ENCODE measurements at places on chromosomes 12 and 14.

GRCh38 chr12:87529413-87529812 is 499.8 kb downstream of the C12orf50 start:
- no peak for DNase-seq

- peak; percentile 19 for DNase-seq
Measured at GRCh38 chr12:52191841-52192791, at the start of gene KRT80. Gene KRT80, minus strand, starts transcription at chr12:52192014. Its CDS starts 112 bp downstream, at chr12:52191902.

DNA sequence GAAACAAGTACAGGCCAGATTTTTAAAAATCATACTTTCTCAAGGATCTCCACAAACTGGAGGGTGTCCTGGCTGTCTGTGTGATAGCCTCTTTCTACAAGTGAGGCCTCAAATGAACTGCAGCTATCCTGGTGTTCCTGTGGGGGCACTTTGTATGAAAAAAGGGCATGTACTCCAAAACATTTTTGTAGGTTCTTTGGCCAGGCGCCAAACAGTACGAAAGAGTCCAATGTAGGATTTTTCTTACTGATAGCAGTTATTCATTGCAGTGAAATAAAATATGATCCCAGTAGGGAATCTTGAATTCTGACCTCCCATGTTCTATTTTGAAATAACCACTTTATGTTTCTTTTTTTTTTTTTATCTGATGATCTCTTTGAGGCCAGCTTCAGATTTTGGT is 381.7 kb downstream of the PAWR start:
- DNase-seq, result no peak

- no peak for DNase-seq
Measured at GRCh38 chr12:98606359-98606988, 13.0 kb downstream of the SLC25A3 start.

DNA sequence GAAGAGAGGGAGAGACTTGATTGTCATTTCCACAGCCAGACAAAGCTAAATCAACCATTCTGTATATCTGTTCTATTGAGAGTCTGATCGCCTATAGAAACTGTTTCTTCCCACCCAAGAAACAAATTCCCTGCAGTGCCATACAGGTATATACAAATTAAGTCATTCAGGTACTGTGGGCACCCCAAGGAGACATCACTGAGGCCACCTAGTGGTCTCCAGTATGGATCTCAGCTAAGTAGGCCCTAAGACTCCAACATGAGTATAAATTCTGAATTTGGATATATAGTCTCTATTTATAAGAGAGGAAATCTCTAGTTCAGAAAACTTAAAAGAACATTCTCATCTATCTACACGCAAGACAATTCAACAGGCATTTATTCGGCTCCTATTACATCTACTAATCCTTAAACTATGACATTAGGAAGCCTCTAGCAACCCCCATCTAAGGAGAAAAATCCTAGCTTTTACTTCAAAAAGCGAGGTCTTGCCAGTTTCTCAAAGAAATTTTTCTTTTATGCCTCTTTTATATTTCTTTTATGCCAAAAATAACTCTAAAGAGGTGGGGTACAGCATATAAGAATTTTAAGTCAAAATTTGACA is 62.6 kb downstream of the DCAF5 start:
- DNase-seq, result no peak

- DNase-seq, result no peak
Measured at GRCh38 chr12:131418121-131418520, 292.8 kb upstream of the SFSWAP start.

- DNase-seq, result no peak
Measured at GRCh38 chr12:27161458-27162228, 79.3 kb upstream of the C12orf71 start.
